Mammary epithelial cell (primary cell): ENCODE measurements at places on chromosomes 1 and 21. TPM values are rescaled to one million over a fixed set of nuclear protein-coding genes. Genes with fewer than 3 reads are reported as not detected.

The PLA2G2A gene
- total RNA-seq = not detected in 2 replicates

The MFAP2 gene
- total RNA-seq = 4.4 and 9.0 TPM in 2 replicates

The ZNF683 gene
- total RNA-seq = not detected

GRCh38 chr1:146021050-146021445 is 487 bp downstream of the HJV start:
- no peak for DNase-seq

GRCh38 chr21:40819071-40819900 is 27.7 kb downstream of the DSCAM start:
- DNase-seq = no peak

- no peak for DNase-seq
Observed at GRCh38 chr1:94955767-94956632, 29.1 kb upstream of the CNN3 start.

GRCh38 chr1:212930986-212931678 is 19.2 kb upstream of the VASH2 start:
- no peak for DNase-seq
